ENCODE measurements at places on chromosomes 5 and 9. TPM values are rescaled to one million over a fixed set of nuclear protein-coding genes. Genes with fewer than 3 reads are reported as not detected.
A peak's percentile ranks its signal among the peaks of the same experiment; 100 is the strongest.

The NMUR2 gene
- polyA plus RNA-seq, result 0.31 TPM

- peak; percentile 92 for DNase-seq
- H3K36me3 ChIP-seq, result peaks cover 2% of the 10 kb centered on the region
- H3K4me3 ChIP-seq, result peak within 1 kb of the TSS; percentile 59
- peaks cover 26% of the 10 kb centered on the region for H3K27me3 ChIP-seq
- peaks cover 34% of the 10 kb centered on the region for H3K4me1 ChIP-seq
Measured at GRCh38 chr5:171418982-171419687, at the start of gene FGF18. Gene FGF18, plus strand, starts transcription at chr5:171419647. Its CDS starts 553 bp downstream, at chr5:171420200.

DNA sequence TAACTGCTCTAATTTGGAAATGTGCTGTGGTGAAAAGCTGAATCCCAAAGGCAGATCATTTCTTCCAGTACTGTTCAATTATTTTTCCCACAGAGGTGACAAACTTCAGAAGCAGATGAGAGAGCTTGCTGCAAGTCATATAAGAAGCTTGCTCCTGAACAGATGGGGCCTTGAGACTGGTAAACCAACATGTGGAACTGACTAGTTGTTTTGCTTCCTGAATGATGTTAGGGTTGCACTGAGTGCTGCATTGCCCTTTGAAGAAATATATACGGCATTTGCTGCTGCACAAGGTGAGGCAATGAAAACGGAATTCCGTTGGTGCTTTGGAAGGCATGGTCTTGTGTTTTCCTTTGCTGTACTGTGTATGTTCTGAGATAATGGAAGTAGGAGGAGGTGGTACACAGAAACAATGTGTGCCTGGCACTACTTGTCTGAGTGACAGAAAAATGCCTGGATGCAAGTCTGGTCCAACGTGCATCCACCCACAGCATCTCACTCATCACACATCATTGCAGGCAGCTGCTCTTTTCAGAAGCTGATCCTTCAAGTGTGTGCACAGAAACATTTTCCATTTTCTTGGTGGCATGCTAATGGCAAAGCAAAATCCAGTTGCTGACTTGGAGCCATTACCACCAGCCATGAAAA is 76.9 kb downstream of the ANKH start:
- no peaks in the 10 kb centered on the region for H3K27me3 ChIP-seq
- H3K27ac ChIP-seq, result no peak overlapping the region
- H3K4me1 ChIP-seq, result no peaks in the 10 kb centered on the region
- no peak overlapping the region for H3K4me3 ChIP-seq

GRCh38 chr9:85715587-85715986 is 26.2 kb downstream of the AGTPBP1 start:
- no peaks in the 10 kb centered on the region for H3K4me1 ChIP-seq
- peak; percentile 20 for DNase-seq
- peak overlapping the region; percentile 13 for H3K27ac ChIP-seq
- no peak overlapping the region for H3K4me3 ChIP-seq
- no peaks in the 10 kb centered on the region for H3K36me3 ChIP-seq

DNA sequence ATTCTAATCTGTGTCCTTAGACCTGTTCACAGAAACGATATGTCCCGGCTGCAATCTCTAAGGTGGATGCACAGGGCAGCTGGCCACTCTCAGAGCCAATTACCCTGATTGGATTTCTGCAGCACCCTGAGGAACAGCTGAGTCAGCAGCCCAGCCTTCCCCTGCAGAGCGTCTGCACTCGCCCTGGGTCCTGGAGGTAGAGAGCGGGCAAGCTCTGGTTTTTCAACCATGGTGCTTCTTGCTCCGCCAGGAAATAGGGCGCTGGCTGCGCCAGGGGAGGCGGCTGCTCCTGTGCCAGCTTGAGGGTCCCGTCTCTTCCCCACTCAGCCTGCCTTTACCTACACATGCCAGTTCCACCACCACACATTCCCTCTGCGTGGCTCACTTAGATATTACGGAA is 19.2 kb downstream of the NDUFS6 start:
- H3K4me1 ChIP-seq, result no peaks in the 10 kb centered on the region
- H3K27me3 ChIP-seq, result no peaks in the 10 kb centered on the region
- H3K36me3 ChIP-seq, result peaks cover 75% of the 10 kb centered on the region
- H3K27ac ChIP-seq, result no peak overlapping the region
- no peak for DNase-seq
- H3K4me3 ChIP-seq, result no peak overlapping the region

DNA sequence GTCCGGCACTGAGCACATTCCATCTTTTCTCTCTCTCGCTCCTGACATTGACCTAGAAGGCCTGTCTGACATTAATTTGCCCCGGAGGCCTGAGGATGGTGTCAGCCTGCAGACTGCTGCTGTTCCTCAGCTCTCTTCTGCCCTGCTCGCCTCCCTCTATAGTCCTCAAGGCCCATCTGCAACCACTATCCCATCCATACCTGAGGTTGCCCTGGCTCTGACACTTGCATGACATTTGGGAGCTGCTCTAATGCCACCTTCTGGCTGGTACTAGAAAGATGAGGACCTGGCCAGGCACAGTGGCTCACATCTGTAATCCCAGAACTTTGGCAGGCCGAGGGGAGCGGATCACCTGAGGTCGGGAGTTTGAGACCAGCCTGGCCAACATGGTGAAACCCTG is 38.6 kb upstream of the GGTA1 start:
- no peak overlapping the region for H3K4me3 ChIP-seq
- DNase-seq, result no peak
- H3K27me3 ChIP-seq, result no peaks in the 10 kb centered on the region
- H3K36me3 ChIP-seq, result no peaks in the 10 kb centered on the region
- no peak overlapping the region for H3K27ac ChIP-seq

All from muscle of leg (tissue), 16 donors.